Kidney glomerular epithelial cell (primary cell): ENCODE measurements at places on chromosomes 1 and 21.

DNA sequence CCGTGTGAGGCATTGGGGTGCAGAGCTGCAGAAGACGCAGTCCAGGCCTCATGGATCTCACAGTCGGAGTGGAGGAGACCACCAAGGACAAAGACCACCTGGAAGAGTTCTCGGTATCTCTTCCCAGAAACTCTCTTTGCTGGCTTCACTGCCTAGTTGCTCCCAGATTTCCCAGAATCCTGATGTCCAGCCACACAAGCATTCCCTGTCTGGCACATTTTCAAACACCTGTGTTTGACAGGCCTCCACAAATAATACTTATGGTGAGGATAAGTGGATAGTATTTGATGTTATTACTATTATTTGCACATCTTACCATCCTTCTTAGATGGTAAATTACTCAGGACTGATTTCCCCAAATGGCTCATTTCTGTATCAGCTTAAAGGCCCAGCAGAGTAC lies 27.7 kb upstream of the KANK4 start:
- no peak for DNase-seq

DNA sequence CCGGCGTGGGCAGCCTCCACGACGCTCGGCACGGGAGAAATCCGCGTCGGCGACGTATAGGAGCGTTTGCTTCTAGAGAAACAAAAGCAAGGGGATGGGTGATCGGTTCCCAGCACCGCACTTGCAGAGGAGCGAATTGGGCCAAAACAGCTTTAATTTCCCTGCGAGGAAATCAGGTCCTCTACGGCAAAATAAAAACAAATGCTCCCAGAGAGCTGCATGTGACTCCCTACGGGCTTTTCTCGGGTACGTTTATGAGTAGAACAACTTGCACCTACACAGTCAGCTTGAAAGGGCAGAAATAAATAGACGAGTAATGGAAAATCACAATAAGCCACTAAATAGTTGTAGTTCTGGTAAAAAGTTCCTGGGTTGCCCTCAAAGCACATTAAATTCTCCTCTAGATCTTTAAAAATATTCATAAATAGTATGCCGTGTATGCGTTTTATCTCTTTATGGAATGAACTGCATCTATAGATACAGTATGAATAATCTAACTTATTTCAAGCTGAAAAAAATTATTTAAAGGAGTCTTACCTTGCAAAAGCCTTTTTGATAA lies 1.2 kb downstream of the NHLH2 start:
- DNase-seq, result no peak

- DNase-seq, result no peak
Measured at GRCh38 chr1:76868154-76868882, 1.0 kb downstream of the ST6GALNAC5 start.

GRCh38 chr1:183702087-183702812 lies 49.1 kb upstream of the APOBEC4 start:
- DNase-seq, result peak; percentile 5

- DNase-seq, result no peak
Measured at GRCh38 chr1:216958569-216958968, 235.3 kb upstream of the ESRRG start.

GRCh38 chr1:226201029-226201593 lies 14.6 kb upstream of the ACBD3 start:
- no peak for DNase-seq

- DNase-seq, result no peak
Measured at GRCh38 chr1:192038567-192038966, 119.7 kb upstream of the RGS18 start.

DNA sequence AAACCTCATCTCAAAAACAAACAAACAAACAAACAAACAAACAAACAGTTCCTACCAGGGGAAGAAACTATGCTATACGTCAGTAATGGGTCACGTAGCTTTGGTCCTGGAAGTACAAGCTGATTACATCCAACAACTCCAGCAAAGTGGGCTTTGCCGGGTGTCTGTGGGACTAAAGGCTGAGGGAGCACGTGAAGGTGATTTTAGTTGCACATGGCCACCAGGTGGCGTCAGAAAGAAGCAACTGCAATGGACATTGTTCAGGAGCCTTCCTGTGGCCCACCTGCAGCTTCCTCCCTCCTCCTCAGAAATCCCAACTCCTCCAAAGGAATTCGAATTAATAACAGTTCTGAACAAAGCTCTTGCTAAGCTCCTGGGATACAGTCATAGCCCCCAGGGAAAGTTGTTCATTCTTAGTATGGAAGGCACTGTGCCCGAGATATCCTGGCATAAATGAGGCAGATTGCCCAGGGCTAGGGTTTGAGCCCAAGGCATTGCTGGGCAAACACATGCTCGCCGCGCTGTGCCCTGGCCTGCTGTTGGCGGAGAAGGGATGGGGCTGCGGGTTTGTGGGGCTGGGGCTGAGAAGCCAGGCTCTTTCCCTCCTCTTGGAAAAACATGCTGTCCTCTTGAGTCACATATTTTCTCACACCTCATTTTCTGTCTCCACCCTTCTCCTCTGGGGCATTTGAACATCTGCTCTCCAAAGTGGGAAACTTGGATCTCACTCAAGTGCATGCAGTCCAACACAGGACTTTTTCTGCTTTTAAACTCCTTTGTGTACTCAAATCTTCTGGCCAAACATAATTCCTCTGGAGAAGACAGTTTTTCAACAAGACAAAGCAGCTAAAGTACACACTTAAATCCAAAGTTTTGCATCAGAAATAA lies 28.6 kb downstream of the AKNAD1 start:
- peak; percentile 57 for DNase-seq

- no peak for DNase-seq
Measured at GRCh38 chr1:190250368-190250767, 227.3 kb downstream of the BRINP3 start.

GRCh38 chr1:246161626-246162025 lies 345.5 kb downstream of the SMYD3 start:
- DNase-seq, result no peak

- DNase-seq, result no peak
Measured at GRCh38 chr1:51610637-51611036, 6.3 kb upstream of the OSBPL9 start.

DNA sequence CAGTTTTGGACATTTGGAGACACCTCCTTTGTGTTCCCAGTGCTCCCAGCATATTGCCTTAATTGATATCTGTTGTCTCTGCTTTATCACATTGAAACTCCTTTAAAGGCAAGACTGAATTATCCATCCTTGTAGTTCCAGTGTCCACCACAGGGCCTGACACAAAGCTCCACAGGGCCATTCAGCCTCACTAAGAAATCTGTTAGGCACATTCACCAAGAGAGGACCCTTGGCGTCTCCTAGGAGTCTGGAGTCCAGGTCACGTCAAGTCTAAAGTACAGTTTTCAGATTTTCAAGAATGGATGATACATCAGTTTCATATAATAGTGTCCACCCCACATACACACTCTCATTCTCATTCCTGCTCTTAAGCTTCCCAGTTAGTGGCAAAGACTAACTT lies 4.8 kb downstream of the ACP6 start:
- no peak for DNase-seq

GRCh38 chr1:184524248-184524647 lies 137.4 kb downstream of the C1orf21 start:
- DNase-seq, result no peak

DNA sequence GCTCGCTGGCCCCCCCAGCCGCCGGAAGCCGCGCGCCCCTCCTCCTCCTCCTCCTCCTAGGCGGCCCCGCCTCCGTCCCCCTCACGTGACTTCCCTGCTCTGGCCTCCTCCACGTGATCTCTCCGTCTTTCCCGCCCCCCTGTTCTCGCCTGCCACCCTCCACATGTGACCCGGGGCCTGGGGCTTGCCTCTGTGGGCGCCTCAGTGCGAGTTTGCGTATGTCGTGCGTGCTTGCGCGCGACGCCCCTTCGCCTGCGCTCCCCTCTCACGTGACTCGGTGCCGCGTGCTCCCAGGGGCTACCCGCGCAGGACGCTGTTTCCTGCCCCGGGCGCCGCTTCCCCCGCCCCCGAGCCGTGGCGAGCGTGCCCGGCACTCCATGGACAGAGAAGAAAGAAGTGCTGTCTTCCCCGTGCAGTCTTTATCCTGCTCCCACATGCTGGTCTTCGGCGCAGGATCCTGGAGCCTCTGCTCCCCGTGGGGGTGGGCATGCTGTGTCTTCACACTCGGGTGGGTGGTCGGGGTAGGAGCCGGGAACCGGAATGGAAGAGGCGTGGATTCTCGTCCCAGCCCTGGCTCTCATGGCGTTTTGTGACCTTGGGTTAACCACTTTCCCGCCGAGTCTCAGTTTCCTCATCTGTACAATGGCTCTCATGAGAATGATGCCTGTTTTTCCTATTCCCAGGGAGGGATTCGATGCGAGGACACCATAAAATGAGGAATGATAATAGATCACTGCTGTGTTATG lies 431 bp upstream of the UBE2Q1 start:
- DNase-seq, result peak; percentile 92

GRCh38 chr1:157419845-157420542 lies 132.3 kb downstream of the FCRL5 start:
- DNase-seq, result no peak

DNA sequence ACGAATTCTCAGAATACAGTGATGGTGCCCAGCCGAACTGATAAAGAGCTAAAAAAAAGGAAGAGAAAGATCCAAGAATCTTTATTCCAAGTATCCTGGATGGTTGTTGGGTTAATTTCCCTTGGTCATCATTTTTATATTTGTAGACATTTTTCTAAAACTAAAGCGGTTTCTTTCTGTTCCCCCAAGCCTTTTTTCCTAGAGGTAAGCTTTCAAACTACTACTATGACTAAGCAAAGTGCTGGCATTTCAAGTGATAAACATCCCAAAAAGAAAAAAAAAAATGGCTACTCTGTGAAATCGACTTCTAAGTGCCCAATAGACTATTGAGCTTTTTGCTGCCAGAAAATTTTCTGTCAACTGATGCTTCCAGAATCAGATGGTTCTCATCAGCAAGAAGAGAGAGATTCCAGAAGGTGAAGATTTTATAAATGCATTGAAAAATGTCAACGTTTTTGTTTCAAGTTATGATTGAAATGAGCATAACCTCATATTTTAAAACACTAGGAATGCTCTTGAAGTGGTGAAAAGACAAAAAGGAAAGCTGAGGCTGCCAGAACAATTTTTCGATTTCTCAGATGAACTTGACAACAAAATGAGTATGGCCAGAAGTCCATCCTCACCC lies 96.1 kb upstream of the ZC3H11B start:
- no peak for DNase-seq

GRCh38 chr1:96075704-96076455 lies 645.7 kb upstream of the PTBP2 start:
- no peak for DNase-seq

GRCh38 chr1:174167265-174167803 lies 8.0 kb downstream of the RABGAP1L start:
- no peak for DNase-seq

DNA sequence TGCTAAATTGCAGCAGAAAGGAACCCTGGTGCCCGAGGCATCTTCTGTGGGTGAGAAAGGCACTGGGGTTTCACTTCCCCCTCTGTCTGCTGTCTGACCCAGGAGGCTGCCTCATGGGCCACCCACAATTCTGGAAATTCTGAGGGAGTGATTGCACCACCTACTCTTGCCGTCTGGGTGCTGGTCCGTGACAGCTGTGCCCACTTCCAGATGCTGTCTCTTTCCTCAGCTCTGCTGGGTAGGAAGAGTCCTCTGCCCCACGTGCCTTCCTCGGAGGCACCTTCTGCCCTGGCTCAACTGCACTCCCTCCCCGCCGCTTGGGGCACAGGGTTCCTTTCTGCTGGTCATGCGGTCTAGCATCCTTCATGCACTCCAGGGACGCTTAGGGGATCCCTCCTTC lies 96.3 kb downstream of the ARHGEF10L start:
- no peak for DNase-seq

DNA sequence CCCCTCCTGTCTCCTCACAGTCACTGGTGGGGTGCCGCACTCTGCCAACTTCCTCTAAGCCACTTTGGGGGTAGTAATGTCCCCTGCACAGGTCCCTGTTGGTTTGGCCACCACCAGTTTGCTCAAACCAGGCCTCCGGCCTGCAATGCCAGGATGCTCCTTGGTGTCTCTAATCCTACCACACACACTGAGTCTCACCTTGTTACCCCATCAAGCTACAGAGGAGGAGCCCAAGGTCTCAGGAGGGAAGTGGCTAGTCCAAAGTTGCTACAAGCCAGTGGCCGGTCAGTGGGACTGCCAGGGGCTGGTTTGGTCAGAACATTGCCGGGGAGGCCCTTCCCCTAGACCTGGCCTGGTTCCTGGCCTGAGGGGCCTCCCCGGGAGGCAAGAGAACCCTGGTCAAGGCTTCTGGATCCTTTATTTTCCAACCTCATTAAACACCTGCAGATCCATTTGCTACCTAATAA lies 21.5 kb upstream of the LRP8 start:
- no peak for DNase-seq

GRCh38 chr1:24939040-24939674 lies 9.1 kb upstream of the RUNX3 start:
- DNase-seq, result no peak

DNA sequence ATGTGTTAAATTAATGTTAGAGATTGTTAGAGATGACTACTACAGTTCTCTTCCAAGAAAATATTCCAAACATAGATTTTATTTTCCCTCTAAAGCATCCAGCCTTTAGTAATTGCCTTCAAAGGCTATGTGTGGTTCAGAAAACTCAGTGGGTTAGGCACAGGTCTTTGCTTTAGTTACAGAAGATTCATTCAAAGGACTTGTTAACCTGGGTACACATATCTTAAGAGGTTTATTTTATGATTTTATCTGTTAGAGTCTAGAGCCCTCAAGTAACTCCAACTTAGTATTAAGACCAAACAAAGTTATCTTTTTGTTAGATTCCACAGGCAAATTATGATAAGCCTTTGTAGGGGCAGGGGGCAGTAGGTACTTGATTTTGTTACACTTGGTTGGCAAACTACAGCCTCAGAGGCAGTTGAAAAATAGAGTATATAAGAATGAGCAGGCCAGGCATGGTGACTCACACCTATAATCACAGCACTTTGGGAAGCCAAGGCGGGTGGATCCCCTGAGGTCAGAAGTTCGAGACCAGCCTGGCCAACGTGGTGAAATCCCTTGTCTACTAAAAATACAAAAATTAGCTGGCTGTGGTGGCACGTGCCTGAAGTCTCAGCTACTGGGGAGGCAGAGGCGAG lies 37.9 kb downstream of the CXADR start:
- DNase-seq, result no peak

DNA sequence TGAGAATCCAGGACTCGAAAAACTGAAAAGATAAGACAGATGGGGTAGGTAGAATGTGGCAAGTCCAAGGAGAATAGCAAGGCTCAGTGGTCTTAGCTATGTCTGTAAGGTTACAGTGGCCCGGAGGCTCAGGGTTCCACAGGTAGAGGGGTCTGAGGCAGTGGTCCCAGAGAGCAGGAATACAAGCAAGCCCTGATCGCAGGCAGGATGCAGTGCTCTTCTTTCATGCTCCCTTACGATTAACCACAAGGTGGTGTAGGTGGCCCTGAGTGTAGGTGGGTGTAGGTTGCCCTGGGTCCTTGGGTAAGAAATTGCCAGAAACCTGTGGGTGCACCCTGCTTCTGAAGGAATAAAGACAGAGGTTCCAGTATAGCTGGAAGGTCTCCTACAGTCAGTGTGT lies 99.1 kb upstream of the RAB3GAP2 start:
- no peak for DNase-seq

DNA sequence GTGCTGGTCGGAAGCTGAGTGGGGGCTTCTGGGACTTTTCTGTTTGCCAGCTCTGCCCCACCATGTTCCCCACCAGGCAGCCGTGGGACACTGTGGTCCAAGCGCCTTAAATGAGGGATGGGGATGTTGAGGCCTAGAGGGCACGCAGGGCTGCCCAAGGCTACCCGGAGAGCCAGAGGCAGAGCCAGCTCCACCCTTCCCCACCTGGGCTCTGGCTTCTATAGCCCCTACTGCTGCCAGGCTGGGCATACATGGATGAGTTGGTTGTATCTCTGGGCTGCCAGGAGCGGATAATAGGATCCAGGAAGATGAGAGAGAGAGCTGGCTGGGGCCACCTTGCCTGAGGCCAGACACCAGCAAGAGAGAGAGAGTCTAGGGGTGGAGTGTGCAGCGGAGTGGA lies 49.4 kb downstream of the PTPRU start:
- no peak for DNase-seq
